ENCODE measurements at places on chromosomes 1 and 21.

DNA sequence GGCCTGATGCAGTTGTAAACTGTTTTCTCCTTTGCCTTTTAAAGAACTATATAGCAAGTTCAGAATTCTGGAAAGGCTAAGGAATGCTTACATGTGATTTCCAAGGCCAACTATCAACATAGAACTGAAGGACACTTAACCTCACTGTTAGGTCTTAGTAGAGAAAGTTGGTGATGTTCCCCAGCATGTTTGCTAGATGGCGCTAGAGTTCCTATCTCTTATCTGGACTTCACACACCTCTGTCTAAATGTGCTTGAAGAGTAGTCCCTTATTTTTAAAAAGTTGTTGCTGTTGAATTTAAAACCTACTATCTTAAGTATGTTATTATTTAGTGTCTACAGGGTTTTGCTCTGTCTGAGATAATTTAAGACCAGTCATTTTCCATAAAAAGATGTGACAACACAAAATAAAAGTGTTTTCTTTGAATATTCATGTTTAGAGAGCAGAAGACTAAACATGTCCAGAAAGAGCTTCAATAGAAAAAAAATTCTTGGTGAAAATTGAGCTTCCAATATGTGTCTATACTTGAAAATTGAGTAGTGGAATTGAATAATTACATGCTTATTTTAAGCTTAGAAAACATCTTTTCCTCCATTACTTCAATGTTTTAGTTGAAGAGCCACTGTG is 237.3 kb downstream of the S1PR1 start:
- DNase-seq: no peak

- DNase-seq: no peak
These were observed 13.8 kb downstream of the CFAP74 start for GRCh38 chr1:1989789-1990188.

- DNase-seq: no peak
These were observed 20.2 kb downstream of the LDLRAP1 start for GRCh38 chr1:25563330-25564215.

DNA sequence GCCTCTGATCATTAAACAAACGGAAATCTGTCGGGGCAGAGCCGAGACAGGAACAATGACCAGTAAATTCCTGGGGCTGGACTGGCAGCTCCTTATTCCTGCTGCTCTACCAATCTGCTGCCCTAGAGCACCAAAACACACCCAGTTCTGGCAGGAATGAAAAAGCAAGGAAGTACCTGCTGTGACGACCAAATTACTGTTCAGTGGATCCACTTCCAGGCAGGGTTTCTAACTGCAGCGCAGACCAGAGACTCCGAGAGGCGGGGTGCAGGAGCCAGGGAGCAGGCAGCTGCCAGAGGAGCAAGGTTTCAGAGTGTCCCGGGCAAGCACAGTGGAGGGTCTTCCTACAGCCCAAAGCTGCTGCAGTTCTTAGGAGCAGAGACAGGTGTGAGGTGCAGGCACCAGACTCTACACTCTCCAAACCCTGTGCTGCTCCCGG is 32.4 kb downstream of the KANK4 start:
- DNase-seq: no peak

GRCh38 chr1:238201992-238202391 is 311.3 kb upstream of the ZP4 start:
- DNase-seq: no peak

DNA sequence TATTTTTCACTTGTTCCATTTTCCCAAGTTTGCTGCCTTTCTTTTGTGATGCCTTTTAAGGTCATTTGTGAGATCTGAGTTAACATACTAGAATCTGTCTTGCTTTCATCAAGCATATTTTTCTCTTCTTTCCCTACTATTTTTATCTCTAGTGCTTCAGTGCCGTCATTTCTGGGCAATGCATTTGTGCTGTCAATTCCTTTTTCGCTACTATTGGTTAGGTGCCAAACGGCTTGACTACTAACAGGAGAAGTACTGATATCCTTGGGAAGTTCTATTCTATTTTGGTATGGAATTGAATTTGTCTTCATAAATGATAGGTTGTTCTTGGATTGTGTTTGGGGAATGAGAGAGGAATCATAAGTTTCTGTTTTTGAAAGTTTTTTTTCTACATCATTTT is 42.2 kb downstream of the LRRC53 start:
- DNase-seq: no peak

- no peak for DNase-seq
These were observed 16.0 kb upstream of the TBX15 start for GRCh38 chr1:119004129-119004527.

- DNase-seq: no peak
These were observed 119.4 kb downstream of the SIPA1L2 start for GRCh38 chr1:232510367-232511110.

GRCh38 chr1:234607109-234608024 is 2.6 kb downstream of the IRF2BP2 start:
- no peak for DNase-seq

- no peak for DNase-seq
These were observed 234.5 kb upstream of the HOOK1 start for GRCh38 chr1:59580257-59580656.

DNA sequence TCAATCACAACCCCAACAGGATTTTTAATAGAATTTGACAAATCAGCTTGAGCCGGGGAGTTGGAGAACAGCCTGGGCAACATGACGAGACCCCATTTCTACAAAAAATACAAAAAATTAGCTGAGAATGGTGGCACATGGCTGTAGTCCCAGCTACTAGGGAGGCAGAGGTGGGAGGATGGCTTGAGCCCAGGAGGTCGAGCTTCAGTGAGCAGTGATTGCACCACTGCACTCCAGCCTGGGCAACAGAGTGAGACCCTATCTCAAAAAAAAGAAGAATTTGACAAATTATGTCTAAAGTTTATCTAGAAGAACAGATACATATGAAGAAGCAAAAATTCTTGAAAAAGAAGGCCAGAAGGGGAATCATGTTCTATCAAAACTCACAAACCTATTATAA is 43.2 kb downstream of the FRRS1 start:
- no peak for DNase-seq

DNA sequence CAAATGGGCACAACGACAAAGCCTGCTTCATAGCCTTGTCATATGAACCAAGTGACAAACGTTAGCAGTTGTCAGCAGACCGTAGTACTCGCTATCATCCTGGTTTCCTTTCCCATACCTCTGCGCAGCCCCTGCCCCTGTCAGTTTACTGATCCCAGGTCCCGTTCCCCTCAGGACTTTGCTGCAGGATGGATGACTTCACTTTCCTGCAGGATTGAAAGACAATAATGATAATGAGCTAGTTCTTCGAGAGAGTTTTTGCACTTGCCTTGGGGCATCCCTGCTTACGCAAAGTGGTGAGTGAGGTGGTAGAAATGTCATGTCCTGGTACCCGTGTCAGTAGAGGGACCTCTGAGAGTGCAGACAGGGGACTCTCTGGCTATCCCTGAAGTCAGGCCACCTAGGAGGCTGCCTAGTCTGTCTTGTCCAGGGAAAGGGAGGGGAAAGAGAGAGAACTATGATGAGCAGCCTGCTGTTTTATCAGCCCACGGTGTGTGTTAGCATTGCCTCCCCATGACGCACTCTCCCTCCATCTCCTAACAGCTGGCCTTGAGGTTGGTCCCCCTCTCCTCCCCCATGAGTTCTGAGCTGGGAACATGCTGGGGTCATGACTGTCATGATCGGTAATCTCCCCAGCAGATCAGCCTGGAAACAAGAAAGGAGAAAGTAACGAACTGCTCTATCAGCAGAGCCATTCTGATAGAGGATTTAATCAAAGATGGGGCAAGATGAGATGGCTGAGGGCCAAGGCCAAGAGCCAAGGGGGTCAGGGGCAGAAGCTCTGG is 53.7 kb downstream of the ELK4 start:
- DNase-seq: no peak

GRCh38 chr21:40471103-40471502 is 375.9 kb downstream of the DSCAM start:
- DNase-seq: no peak

- DNase-seq: no peak
These were observed at the start of gene SCCPDH for GRCh38 chr1:246724016-246724730. TSS of gene SCCPDH (plus strand) at chr1:246724409. CDS start at chr1:246724423, 14 bp downstream.

- DNase-seq: no peak
These were observed 94.2 kb downstream of the PLXNA2 start for GRCh38 chr1:208149776-208150514.

- no peak for DNase-seq
These were observed 5.4 kb downstream of the TUFT1 start for GRCh38 chr1:151545542-151545941.

GRCh38 chr1:215290018-215290417 is 207.5 kb downstream of the KCNK2 start:
- DNase-seq: no peak

GRCh38 chr1:116916533-116917445 is 7.1 kb downstream of the PTGFRN start:
- DNase-seq: no peak

- DNase-seq: no peak
These were observed 11.9 kb upstream of the COL18A1 start for GRCh38 chr21:45393021-45393420.

DNA sequence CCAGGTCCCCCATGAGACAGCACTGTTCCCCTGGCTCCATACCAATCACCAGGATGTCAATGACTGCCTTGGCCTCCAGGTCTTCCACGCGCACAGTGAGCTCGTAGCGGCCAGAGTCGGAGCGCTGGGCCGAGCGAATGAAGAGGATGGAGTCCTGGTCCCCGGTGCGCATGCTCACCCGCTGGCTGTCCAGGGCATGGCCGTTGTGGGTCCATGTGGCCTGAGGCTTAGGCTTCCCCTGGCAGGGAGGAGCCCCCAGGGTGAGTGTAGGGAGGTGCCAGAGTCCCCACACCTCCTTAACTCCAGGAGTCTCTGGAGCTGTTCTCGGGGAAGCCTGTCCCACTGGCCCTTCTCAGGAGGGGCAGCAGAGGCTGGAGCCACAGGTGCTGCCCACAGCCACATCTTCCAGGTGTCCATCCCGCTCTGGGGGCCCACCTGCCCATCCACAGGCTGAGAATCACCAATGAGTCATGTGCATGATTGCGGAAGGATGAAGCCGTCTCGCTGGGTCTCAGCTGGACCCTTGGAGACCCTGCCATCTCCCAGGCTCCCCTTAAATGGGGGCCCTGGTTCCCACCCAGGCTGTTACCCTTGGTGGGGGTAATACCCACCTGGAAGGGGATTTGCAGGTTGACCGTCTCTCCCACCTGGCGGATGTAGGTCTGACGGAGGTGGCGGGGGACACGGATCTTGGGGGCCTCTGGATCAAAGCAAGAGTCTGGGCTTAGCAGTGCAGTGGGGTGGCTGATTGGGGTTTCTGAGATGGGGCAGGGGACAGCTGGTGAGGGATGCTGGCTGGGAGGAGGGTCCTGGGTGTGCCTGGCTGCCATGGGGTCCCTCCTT is 4.1 kb downstream of the MYBPH start:
- DNase-seq: no peak

DNA sequence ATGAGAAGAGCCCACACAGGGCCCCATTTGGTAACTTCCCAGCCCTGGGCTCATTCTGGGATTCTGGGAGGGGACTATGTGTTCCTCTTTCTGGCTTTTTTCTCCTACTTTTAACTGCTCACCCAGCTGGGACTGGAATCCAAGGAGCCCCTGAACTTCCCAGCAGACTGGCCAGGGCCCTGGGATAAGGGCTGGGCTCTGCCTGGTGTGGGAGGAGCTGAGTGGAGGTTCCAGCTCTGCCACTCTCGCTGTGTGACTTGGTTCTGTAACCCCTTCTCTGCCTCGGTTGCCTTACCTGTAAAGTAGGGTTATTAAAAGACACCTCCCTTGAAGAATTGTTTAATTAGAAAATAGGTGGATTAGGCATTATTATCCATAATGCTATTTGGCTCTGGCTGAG is 19.6 kb upstream of the EPB41 start:
- DNase-seq: no peak

- DNase-seq: no peak
These were observed 117.7 kb downstream of the SLC45A1 start for GRCh38 chr1:8435569-8436071.

DNA sequence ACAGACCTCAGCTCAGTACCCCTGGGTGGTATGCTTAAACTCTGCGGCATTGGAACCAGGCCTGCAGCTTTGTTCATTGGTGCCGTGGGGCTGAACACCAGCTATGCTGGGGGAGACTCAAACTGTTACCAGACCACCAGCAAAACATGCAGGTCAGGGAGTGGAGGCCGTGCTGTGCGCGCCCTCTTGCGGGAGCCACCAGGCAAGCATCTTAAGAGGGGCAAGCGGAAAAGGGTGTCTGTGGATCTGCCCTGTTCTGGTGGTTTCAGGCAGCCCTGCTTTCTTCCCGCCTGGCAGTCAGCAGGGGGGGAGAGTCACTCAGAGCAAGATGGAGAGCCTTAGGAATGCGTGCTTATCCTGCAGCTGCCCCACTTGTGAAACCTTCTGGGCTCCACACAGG is 276.9 kb upstream of the ZRANB2 start:
- no peak for DNase-seq

DNA sequence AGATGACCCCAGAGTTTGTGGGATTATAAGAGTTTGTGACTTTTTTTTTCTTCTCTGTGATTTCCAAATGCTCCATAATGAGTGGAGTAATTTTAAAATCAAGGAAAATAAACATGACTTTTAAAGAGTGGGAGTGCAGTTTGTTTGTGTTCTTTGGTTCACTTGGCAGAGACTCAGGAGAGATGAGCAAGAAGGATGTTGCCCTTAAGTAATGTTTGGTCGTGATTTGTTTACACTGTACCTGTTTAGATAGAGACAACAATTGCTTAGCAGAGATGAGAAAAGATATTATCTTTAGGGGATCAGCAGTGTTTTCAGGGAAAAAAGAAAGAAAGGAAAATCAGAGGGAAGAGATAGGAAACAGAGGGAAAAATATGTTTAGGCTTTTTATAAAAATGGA is 170.8 kb downstream of the ADSS2 start:
- no peak for DNase-seq

DNA sequence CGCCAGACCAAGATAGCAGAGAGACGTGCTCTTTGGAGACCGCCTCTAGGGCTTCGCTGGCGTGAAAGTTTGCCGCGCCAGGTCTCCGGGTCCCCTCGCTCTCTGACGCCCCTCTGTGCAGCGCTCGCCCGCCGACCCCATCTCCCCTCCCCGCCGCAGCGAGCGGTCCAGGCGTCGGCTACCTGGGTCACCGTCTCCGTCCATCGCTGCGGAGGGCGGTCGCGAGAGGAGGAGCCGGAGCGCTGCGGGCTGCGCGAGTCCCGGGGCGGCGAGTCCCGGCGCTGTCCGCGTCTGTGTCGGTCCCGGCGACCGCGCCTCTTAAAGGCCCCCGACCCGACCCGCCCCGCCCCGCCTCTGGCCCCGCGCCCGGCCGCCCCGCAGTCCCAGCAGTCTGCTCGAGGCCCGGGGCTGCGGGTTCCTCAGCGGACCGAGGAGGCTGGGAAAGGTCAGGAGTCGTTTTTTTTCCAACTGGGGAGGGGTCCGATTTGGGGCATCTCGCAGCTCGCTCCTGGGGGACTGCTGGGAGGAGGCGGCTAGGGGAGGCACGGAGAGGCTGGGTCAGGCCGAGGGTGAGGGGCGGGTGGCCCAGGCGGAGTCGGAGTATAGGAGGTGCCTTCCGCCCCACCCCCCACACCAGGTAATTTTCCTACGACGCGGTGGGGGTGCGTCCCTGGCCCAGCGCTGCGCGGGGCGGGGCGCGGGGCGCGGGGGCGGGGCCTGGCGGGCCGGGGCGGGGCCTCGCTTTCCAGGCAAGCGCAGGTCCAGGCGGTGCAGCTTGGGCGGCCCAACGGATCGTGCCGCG is at the start of the genes FBXO2 and FBXO44:
TSS of gene FBXO2 (minus strand) at position 293 of the 802 bp plus-strand sequence. CDS start at position 204, 89 bp downstream.
TSS of gene FBXO44 (plus strand) at position 741 of the 802 bp plus-strand sequence. CDS start 959 bp downstream, outside the sequence.
- no peak for DNase-seq
